ENCODE measurements at places on chromosomes 12 and 14.

GRCh38 chr12:114760151-114760877 lies 76.3 kb upstream of the TBX3 start:
- DNase-seq, result no peak

GRCh38 chr12:21413369-21414277 lies 23.8 kb upstream of the PYROXD1 start:
- DNase-seq, result no peak

DNA sequence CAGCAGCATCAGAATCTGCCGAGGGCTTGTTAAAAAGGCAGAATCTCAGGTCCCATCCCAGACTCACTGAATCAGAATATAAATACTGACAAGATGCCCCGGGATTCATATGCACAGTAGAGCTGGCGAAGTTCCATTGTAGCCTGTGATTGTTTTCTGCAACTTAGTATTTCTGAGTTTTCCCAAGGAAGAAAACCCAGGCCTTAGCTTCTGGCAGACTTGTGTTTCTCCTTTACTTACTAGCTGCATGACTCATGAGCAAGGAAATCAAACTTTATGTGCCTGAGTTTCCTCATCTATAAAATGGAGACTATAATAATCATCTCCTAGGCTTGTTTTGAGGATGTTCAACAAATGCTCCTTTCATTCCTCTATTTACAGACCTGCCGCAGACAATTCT lies 278.5 kb upstream of the PLEKHG7 start:
- DNase-seq, result peak; percentile 17

GRCh38 chr12:73220951-73221350 lies 948.8 kb downstream of the TRHDE start:
- DNase-seq, result no peak

GRCh38 chr14:68548194-68549076 lies 244.4 kb downstream of the ZFP36L1 start:
- DNase-seq, result peak; percentile 47

Measured in iPS-NIHi11 (cell line).